Activated T-helper 1 cell treated with anti-CD3 and anti-CD28 coated beads, Interleukin-12 subunit alpha, Interleukin-12 subunit beta, Interleukin-2, Interleukin-4 antibody, amounts not matched to agents 30 ng/mL and 10 ng/mL and 1 ng/mL, durations not matched to agents 14 hours and 24 hours and 36 hours (primary cell): ENCODE measurements at places on chromosomes 16 and 17.

- H3K27me3 ChIP-seq = no peaks in the 10 kb centered on the region
- no peak overlapping the region for H3K4me3 ChIP-seq
- no peaks in the 10 kb centered on the region for H3K36me3 ChIP-seq
- DNase-seq = no peak
Observed at GRCh38 chr17:70446446-70446845, 277.1 kb downstream of the KCNJ2 start.

DNA sequence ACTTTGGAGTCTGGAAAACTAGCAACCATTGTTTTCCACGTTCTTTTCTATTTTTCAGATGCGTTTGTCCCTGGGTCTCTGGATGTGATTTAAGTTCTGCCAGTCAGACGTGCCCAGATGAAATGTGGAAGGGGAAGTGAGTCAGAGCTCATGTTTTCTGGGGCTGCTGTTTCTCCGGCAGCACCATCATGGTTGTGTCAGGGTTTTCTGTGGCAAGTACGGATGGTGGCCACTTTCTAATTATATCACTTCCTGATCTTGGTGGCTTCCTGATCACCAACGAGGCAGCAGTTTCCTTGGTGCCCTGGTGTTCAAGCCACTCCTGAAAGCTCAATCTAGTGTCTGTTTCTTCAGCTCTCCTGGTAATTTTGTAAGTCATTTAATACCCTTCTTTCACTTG lies 31.4 kb upstream of the PMFBP1 start:
- H3K4me3 ChIP-seq = no peak overlapping the region
- DNase-seq = no peak
- H3K27me3 ChIP-seq = peaks cover 2% of the 10 kb centered on the region

GRCh38 chr16:9099131-9099625 lies 7.7 kb downstream of the HAPSTR1 start:
- H3K27me3 ChIP-seq = no peaks in the 10 kb centered on the region
- no peak for DNase-seq
- peaks cover 87% of the 10 kb centered on the region for H3K4me1 ChIP-seq
- H3K4me3 ChIP-seq = peak overlapping the region; percentile 45
- H3K27ac ChIP-seq = peak overlapping the region; percentile 46
- peaks cover 69% of the 10 kb centered on the region for H3K36me3 ChIP-seq

- no peak overlapping the region for H3K4me3 ChIP-seq
- no peaks in the 10 kb centered on the region for H3K36me3 ChIP-seq
- no peaks in the 10 kb centered on the region for H3K4me1 ChIP-seq
- H3K27ac ChIP-seq = no peak overlapping the region
Observed at GRCh38 chr17:64247836-64248235, 15.2 kb downstream of the TEX2 start.

GRCh38 chr16:85206472-85207356 lies 94.4 kb upstream of the CIBAR2 start:
- DNase-seq = no peak
- H3K36me3 ChIP-seq = no peaks in the 10 kb centered on the region
- no peak overlapping the region for H3K27ac ChIP-seq
- H3K27me3 ChIP-seq = peaks cover 2% of the 10 kb centered on the region
- H3K4me3 ChIP-seq = no peak overlapping the region

DNA sequence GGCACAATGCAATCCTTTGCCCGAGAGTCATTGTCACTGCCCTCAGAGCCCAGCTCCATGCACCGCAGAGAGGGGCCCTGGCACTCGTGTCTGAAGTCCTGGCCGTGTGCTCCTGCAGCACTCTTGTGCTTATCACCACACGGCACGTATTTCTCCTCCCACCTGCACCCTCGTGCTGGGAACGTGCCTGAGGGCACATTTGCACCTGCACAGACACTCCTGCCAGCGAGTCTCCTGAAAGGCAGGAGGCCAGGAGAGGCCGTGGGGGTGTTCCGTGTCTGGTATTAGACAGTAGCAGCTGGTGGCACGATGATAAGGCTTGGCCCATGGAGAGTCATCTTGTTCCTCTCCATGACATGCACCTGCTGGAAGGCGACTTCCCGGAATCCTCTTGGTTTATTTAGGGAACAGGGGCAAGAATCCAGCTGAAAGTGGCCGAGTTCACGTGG lies 3.4 kb upstream of the ACSF3 start:
- peaks cover 6% of the 10 kb centered on the region for H3K27me3 ChIP-seq
- no peak for DNase-seq
- no peak overlapping the region for H3K27ac ChIP-seq
- peaks cover 5% of the 10 kb centered on the region for H3K36me3 ChIP-seq
- H3K4me1 ChIP-seq = peaks cover 12% of the 10 kb centered on the region

- H3K4me3 ChIP-seq = no peak overlapping the region
- H3K27ac ChIP-seq = no peak overlapping the region
- H3K4me1 ChIP-seq = peaks cover 29% of the 10 kb centered on the region
- DNase-seq = no peak
Observed at GRCh38 chr17:75975757-75976174, 3.2 kb downstream of the ACOX1 start.

DNA sequence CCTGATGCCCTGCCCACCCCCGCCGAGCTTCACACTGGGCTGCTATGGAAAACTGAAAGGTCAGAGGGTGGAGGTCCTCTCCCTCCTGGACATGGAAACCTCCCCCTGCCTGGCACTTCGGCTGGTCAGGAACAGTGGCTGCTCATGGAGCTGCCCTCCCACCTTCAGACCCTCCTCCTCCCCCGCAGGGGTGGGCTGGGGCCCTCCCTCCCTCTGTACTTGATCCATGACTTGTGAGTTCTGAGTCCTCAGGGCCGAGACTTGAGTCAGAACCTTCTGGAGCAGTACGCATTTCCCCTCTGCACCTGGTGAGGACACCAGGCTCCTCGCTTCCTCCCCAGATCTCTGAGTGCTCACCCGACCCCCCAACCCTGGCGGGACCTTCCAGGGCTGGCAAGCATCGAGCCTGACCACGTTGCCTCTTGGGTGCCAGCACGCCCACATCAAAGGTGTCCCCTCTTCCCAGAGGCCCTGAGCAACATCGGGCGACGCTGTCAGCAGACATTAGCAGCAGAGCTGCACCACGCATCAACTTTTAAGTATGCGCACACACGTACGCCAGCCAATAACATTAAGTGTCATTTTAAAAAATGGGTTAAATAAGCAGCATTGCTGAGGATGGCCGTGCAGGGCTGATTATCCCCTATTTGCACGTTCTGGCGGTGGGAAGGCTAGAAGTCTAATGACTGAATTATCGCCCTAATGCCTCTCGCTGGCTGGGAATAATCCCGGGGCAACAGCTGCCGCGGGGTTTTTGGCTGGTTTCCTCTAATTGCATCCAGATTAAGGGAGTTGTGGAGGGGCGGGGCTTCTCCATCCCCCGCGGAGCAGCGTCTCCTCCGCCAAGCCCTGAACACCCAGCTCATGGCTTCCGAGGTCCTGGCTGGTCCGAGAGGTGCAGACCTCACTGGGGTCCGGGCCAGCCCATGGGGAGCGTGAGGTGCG lies 98.0 kb downstream of the TBC1D16 start:
- peaks cover 5% of the 10 kb centered on the region for H3K4me1 ChIP-seq
- H3K27me3 ChIP-seq = peaks cover 14% of the 10 kb centered on the region
- H3K36me3 ChIP-seq = no peaks in the 10 kb centered on the region
- H3K4me3 ChIP-seq = no peak overlapping the region

GRCh38 chr16:82177555-82177954 lies 7.5 kb upstream of the MPHOSPH6 start:
- H3K4me3 ChIP-seq = no peak overlapping the region
- DNase-seq = no peak
- H3K4me1 ChIP-seq = no peaks in the 10 kb centered on the region
- no peaks in the 10 kb centered on the region for H3K36me3 ChIP-seq
- no peak overlapping the region for H3K27ac ChIP-seq

DNA sequence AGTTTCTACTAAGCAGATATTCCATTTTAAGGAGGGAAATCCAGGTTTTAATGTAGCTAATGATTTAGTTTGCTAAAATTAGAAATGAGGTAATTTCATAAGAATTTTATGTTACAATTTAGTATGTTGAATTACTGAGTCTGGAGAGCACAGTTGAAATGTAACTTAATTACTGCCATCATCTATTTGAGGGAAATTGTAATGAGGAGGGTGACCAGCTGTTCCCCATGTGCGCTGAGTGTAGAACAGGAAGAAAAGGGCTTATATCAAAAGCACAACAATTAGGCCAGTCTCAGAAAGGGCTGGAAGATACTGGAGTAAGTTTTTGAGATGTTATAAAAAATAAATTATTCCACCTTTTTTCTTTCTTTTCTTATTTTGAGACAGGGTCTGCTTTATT lies 735.1 kb upstream of the GOT2 start:
- no peaks in the 10 kb centered on the region for H3K4me1 ChIP-seq
- H3K36me3 ChIP-seq = no peaks in the 10 kb centered on the region
- no peaks in the 10 kb centered on the region for H3K27me3 ChIP-seq
- no peak for DNase-seq
- no peak overlapping the region for H3K4me3 ChIP-seq

GRCh38 chr17:9976283-9977179 lies 71.5 kb upstream of the RCVRN start:
- H3K36me3 ChIP-seq = no peaks in the 10 kb centered on the region
- no peaks in the 10 kb centered on the region for H3K27me3 ChIP-seq
- H3K27ac ChIP-seq = no peak overlapping the region
- no peaks in the 10 kb centered on the region for H3K4me1 ChIP-seq
- H3K4me3 ChIP-seq = no peak overlapping the region

- H3K27me3 ChIP-seq = no peaks in the 10 kb centered on the region
- DNase-seq = no peak
- peak overlapping the region; percentile 30 for H3K4me3 ChIP-seq
- H3K4me1 ChIP-seq = peaks cover 26% of the 10 kb centered on the region
- H3K27ac ChIP-seq = peak overlapping the region; percentile 40
Observed at GRCh38 chr17:17793378-17794214, 43.2 kb downstream of the SREBF1 start.

- no peak overlapping the region for H3K27ac ChIP-seq
- no peaks in the 10 kb centered on the region for H3K36me3 ChIP-seq
- no peaks in the 10 kb centered on the region for H3K4me1 ChIP-seq
- H3K4me3 ChIP-seq = no peak overlapping the region
Observed at GRCh38 chr16:3934491-3935181, 54.1 kb upstream of the CREBBP start.

GRCh38 chr17:79219208-79219935 lies 144.7 kb downstream of the ENGASE start:
- no peak overlapping the region for H3K27ac ChIP-seq
- H3K27me3 ChIP-seq = peaks cover 18% of the 10 kb centered on the region
- H3K4me3 ChIP-seq = no peak overlapping the region
- no peaks in the 10 kb centered on the region for H3K36me3 ChIP-seq
- DNase-seq = no peak

- H3K27ac ChIP-seq = no peak overlapping the region
- no peak for DNase-seq
- H3K36me3 ChIP-seq = peaks cover 25% of the 10 kb centered on the region
- no peaks in the 10 kb centered on the region for H3K27me3 ChIP-seq
Observed at GRCh38 chr17:44049294-44050060, 17.0 kb downstream of the LSM12 start.

- H3K36me3 ChIP-seq = peaks cover 25% of the 10 kb centered on the region
- H3K4me3 ChIP-seq = peak overlapping the region; percentile 64
- no peak overlapping the region for H3K27ac ChIP-seq
- DNase-seq = no peak
Observed at GRCh38 chr16:30750876-30751465, 2.7 kb downstream of the PHKG2 start.

- no peak overlapping the region for H3K27ac ChIP-seq
- peak overlapping the region; percentile 30 for H3K4me3 ChIP-seq
- no peak for DNase-seq
- H3K36me3 ChIP-seq = no peaks in the 10 kb centered on the region
- peaks cover 35% of the 10 kb centered on the region for H3K27me3 ChIP-seq
Observed at GRCh38 chr17:28226563-28227315, 92.3 kb upstream of the TMEM97 start.

- no peaks in the 10 kb centered on the region for H3K36me3 ChIP-seq
- no peak overlapping the region for H3K4me3 ChIP-seq
- H3K4me1 ChIP-seq = no peaks in the 10 kb centered on the region
- no peaks in the 10 kb centered on the region for H3K27me3 ChIP-seq
- H3K27ac ChIP-seq = no peak overlapping the region
- DNase-seq = no peak
Observed at GRCh38 chr16:65816556-65816955, 549.9 kb upstream of the CDH5 start.

DNA sequence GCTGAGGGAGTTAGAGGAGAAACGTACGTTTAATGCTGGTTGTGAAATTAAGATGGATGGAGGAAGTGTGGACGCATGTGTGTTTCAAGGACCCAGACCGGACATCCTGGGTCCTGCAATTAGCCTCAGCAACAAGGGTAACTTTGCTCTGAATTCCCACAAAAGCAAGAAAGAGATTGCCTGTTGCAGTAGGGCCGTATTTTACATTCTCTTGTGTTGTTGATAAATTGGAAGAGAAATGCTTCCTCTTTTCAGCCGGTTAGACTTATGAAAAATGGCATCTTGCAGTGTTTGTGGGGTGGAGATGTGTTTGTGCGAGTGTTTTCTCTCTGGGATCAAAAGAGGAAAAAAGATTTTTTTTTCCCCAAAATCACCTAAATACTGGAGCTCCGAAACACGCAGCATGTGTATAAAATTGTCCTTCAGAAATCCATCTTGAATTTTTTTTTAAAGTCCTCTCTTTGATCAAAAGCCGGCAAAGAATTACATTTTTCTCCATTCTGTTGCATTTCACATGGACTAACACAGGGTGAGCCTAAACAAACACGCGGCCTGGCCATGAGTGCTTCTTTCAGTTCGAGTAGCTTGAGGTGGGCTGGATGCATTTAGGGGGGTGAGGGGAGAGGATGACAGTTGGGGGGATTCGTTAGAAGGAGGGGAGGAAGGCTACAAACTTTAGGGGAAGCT lies 251.6 kb downstream of the C16orf95 start:
- no peaks in the 10 kb centered on the region for H3K4me1 ChIP-seq
- no peak overlapping the region for H3K4me3 ChIP-seq
- H3K36me3 ChIP-seq = peaks cover 2% of the 10 kb centered on the region
- H3K27me3 ChIP-seq = peaks cover 30% of the 10 kb centered on the region
- no peak overlapping the region for H3K27ac ChIP-seq

DNA sequence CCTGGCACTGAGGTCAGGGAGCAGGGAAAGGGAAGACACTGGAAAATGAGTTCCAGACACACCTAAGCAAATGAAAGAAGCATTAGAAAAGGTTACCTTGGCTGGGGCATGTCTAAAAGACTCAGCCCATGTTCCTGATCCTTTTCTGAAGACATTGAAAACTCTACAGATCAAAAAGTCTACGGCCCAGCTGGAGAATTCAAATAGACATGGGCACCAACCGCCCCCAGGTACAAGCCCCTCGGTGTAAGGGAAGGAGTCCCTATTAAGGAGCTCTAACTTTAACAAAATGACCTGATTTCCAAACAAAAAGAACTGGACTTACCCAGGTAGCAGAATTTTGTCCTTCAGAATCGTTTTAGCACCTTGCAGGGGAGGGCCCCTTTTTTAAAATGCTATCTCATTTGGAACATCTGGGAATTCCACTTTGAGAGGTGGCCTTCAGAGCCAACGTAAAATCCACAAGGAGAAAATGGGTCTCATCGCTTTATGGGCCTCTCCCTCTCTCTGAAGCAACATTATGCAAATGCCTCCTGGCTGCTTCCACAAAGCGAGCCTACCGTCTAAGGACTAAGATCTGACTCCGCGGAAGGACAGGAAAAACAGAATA lies 43.6 kb upstream of the RBFOX3 start:
- H3K27ac ChIP-seq = no peak overlapping the region
- no peaks in the 10 kb centered on the region for H3K4me1 ChIP-seq
- H3K4me3 ChIP-seq = no peak overlapping the region
- DNase-seq = no peak
- no peaks in the 10 kb centered on the region for H3K36me3 ChIP-seq
